CD4-positive, alpha-beta memory T cell (primary cell): ENCODE measurements at places on chromosomes 4 and X.

- H3K36me3 ChIP-seq: peaks cover 15% of the 10 kb centered on the region
- H3K27ac ChIP-seq: no peak overlapping the region
- no peak overlapping the region for H3K4me3 ChIP-seq
- no peak for DNase-seq
- no peaks in the 10 kb centered on the region for H3K27me3 ChIP-seq
Measured at GRCh38 chr4:67522230-67522629, 23.1 kb downstream of the CENPC start.

- DNase-seq: no peak
- no peaks in the 10 kb centered on the region for H3K27me3 ChIP-seq
- H3K36me3 ChIP-seq: no peaks in the 10 kb centered on the region
- no peak overlapping the region for H3K27ac ChIP-seq
- no peaks in the 10 kb centered on the region for H3K4me1 ChIP-seq
- H3K4me3 ChIP-seq: no peak overlapping the region
Measured at GRCh38 chr4:174714393-174715211, 114.4 kb downstream of the GLRA3 start.

DNA sequence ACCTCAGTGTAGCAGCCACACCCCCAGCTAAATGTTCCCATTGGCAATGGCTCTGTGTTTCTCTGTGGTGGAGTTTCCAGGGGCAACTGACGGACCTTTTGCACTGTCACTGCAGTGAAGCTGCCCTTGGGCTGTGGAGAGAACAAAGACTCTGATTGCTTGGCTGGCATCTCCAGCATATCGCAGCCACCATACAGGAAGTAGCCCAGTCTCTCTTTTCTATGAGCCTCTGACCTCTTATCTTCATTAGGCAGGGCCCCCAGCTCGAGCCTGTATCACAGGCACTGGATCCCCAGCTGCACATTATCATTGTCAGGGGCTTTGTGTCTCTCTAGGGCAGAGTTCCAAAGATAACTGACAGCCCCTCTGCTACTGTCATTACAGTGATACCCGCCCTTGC is 483.5 kb downstream of the ARAP2 start:
- no peaks in the 10 kb centered on the region for H3K27me3 ChIP-seq
- no peak overlapping the region for H3K4me3 ChIP-seq
- no peaks in the 10 kb centered on the region for H3K36me3 ChIP-seq
- no peaks in the 10 kb centered on the region for H3K4me1 ChIP-seq

DNA sequence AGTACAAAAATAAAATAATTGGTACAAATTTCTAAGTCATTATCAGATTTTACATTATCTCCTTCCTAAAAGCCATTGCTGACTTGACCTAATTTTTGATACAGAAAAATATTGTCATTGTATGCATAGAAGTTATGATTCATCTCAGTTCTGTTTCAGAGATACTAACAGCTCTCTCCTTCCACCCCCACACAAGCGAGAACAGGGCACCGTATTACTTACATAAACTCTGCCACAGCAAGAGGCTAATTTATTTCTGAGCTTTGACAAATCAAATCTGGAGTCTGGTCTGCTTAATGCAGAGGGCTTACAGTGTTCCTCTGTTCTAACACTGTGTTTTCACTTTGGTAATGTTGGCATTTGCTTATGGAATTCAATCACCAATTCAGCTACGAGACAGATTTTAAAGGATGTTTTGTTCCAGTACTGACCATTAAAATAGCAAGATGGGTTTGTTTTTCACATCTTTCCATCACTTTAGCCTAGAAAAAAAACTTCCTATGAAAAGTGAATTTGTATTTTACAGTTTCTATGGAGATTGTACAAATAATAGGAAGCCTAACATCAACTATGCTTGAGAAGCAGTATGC is 181.8 kb downstream of the USP46 start:
- no peaks in the 10 kb centered on the region for H3K27me3 ChIP-seq
- H3K27ac ChIP-seq: no peak overlapping the region
- H3K4me1 ChIP-seq: no peaks in the 10 kb centered on the region

GRCh38 chr4:155578219-155578618 is 88.4 kb upstream of the GUCY1A1 start:
- no peaks in the 10 kb centered on the region for H3K27me3 ChIP-seq
- H3K4me3 ChIP-seq: no peak overlapping the region
- no peaks in the 10 kb centered on the region for H3K36me3 ChIP-seq
- no peak overlapping the region for H3K27ac ChIP-seq

DNA sequence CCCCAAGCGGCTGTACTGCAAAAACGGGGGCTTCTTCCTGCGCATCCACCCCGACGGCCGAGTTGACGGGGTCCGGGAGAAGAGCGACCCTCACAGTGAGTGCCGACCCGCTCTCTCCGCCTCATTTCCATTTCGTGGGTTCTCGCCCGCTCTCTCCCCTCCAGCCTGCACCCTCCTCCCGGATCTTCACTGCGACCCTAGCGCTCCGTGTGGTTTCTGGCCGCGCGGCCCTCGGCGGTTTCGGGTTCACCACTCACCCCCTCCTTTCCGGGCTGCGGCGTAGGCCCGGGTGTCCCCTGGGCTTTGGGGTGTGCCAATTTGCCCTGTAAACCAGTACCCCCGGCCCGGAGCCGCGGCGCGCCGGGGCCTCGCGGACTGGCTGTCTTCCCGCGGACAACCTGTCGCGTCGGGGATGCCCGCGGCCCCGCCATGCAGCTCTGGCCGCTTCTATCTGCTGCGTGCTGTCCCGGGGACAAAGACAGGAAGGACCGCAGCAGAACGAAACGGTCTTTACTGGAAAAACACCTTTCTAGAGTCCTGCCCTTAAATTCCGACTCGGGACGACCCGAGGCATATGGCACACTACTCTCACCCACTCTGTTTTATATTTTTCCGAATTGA is 737 bp downstream of the FGF2 start:
- no peaks in the 10 kb centered on the region for H3K36me3 ChIP-seq
- H3K4me1 ChIP-seq: peaks cover 15% of the 10 kb centered on the region
- peak overlapping the region; percentile 66 for H3K4me3 ChIP-seq
- peaks cover 26% of the 10 kb centered on the region for H3K27me3 ChIP-seq
- no peak for DNase-seq

DNA sequence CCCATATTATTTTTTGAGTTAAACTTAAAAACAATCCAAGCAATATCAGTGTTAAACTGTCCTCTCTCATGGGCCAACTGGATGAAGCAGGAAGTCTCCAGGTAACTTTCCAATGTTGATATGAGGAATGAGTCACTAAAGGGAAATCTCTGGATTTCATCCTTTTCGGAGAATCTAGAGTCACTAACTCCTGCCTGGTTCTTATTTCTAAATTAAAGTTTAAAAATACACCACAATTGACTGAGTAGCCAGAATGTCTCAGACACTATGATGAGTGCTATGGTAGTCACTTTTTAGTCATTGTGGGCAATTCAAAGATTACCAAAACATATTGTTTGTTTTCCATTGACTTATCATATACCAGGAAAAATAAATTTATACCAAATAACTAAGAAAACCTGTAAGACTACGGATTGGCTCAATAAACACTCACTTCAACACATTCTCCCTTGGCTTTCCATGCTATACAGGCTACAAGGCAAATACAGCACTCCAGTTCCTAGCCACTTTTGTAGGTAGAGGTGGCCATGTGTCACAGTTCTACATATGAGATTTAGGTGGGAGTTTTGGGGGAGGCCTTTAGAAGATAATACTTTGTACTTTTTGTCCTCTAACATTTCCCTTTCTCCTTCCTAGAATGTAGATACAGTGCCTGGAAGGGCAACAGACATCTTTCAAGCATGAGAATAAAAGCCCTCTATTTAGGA is 8.6 kb downstream of the SLC9B2 start:
- no peaks in the 10 kb centered on the region for H3K27me3 ChIP-seq
- H3K27ac ChIP-seq: no peak overlapping the region
- H3K4me3 ChIP-seq: no peak overlapping the region
- H3K4me1 ChIP-seq: no peaks in the 10 kb centered on the region
- H3K36me3 ChIP-seq: peaks cover 5% of the 10 kb centered on the region

DNA sequence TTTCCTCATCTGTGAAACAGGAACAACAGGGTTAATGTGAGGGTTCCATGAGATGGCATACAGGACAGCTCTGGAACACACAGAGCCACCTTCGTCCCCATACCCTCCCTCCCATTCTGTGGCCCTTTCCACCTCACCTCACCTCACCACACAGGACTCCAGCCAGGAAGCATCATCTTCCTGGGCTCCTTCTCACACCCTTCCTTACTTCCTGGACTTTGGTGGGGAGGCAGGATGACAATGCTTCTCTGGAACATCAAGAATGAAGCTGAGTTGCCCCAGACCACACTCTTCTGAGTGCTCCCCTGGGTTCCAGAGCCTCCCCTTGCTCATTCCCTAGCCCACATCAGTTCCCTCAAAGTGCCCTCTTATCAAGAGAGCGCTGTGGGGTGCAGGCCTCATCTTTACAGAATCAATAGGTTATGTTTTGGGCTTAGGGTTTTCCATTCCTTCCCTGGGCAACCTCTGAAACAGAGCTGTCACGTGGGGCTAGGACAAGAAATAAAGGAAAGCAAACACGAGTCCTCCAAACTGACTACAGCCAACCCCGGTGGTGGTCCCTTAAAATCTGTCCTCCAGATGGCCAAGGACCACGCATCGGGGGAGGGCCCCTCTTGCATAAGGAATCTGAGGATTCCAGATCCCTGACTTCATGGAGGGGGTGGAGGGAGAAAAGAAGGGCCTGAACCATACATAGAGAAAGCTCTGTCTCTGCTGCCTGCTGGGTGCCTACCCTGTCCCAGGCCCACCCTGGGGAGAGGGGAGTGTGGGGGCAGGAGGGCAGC is 74.4 kb upstream of the ATP6AP2 start:
- no peak for DNase-seq
- H3K36me3 ChIP-seq: no peaks in the 10 kb centered on the region
- no peaks in the 10 kb centered on the region for H3K27me3 ChIP-seq
- no peaks in the 10 kb centered on the region for H3K4me1 ChIP-seq
- H3K27ac ChIP-seq: no peak overlapping the region

GRCh38 chr4:158873795-158874401 is 105.1 kb downstream of the FNIP2 start:
- no peak overlapping the region for H3K4me3 ChIP-seq
- DNase-seq: no peak
- no peaks in the 10 kb centered on the region for H3K27me3 ChIP-seq
- no peaks in the 10 kb centered on the region for H3K36me3 ChIP-seq
